ENCODE measurements at places on chromosomes 16 and 17.
A peak's percentile ranks its signal among the peaks of the same experiment; 100 is the strongest.

DNA sequence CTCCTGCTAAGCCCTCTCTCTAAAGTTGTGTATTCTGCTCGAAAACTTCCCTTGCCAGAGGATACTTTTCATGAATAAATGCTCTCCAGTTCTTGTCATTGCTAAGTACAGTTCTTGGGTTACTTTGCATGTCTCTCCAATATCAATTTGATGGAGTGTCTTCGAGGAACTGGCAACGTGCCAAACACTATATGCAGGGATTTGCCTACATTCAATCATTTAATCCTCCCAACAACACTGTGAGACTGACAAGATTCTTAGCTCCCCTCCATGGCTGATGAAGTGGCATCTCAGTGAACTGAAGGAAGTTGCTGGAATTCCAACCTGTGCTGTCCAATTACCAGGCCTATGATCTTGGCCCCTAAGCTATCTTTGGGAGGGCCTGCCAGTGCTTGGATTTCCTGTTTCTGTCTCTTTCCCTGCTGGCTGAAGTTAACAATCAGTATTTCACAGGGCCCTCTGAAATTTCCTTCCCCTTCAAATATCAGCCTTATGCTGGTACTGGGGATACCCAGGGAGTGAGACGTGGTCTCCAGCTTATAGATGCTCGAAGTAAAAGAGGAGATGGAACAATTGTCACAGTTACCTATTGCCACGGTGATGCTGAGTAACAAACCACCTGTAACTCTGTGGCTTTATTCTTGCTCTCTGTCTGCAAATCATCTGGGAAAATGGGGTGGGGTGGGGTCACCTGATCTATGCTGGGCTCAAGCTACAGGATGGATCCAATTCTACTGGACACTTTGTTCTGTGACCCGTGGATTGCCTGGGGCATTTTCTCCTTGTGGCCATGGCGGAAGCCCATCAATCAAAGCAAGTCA, 19.4 kb upstream of the CRISPLD2 start:
- DNase-seq: peak; percentile 12

DNA sequence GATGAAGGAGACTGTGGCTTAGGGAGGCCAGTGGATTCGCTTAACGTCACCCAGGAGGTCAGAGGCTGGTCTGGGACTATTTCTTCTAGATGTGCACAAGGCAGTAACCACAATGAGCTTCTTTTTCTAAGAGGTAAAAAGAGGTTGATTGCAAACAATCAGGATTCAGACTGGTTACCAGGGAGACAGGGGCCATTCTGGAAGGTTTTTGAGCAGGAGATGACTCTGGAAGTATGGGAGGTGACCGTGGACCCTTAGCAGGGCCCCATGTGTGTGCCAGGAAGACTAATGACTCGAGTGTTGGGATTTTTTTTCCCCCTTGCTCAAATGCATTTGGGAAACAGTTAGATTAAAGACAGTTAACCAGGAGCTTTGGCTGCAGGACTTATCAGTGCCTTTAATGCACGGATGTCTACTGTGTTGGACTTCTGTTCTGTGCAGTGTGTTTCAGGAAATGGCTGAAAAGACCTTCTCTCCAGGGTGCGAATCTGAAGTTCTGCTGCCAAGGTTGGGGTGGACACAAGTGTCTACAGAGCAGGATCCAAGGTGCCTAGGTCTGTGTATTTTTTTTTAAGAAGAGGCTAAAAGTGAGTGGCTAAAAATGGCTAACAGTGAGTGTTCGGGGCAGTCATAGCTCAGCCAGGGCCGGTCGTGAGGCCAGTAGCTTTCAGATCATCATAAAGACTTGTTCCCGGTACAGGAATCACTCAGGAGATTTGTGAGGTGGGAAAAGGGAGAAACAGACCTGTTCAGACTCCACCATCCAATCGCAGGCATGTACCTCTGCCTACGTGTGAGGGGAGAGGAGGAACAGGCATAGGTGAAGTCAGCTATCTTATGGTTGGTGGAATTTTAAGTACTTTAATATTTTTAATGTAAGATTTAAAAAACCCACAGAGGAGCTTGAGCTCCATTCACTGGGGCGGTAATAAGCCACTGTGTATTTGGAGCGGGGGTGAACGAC, 82.3 kb upstream of the CIBAR2 start:
- no peak for DNase-seq

DNA sequence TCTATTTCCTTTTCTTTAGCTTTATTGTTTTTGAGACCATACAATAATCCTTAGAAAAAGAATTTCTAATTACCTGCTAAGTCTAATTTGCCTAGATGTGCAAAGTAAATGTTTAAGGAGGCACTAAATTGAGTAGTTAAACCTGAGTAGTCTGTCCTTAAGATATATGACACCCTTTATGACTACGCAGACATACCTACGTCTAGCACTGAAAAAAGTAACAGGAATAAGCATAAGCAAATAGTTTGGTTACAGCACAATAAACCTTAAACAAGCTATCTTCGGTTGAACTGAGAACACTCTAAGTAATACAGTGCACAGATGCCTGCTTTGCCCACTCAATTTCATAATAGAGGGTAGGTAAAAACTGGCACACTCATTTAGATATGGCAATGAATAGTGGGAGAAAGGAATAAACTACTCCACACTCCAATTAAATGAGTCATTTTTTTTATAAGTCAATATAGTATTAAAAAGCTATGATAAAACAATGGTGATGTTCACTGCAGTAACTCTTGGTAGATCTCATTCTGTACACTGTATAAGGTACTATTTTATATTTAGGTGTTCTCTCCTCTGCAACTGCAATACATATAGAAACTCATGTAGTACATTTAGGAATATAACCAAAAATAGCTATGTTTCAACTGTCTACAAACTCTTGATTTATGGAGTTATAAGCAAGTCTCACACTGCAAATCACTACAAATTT, 19.7 kb upstream of the INTS2 start:
- no peak for DNase-seq

DNA sequence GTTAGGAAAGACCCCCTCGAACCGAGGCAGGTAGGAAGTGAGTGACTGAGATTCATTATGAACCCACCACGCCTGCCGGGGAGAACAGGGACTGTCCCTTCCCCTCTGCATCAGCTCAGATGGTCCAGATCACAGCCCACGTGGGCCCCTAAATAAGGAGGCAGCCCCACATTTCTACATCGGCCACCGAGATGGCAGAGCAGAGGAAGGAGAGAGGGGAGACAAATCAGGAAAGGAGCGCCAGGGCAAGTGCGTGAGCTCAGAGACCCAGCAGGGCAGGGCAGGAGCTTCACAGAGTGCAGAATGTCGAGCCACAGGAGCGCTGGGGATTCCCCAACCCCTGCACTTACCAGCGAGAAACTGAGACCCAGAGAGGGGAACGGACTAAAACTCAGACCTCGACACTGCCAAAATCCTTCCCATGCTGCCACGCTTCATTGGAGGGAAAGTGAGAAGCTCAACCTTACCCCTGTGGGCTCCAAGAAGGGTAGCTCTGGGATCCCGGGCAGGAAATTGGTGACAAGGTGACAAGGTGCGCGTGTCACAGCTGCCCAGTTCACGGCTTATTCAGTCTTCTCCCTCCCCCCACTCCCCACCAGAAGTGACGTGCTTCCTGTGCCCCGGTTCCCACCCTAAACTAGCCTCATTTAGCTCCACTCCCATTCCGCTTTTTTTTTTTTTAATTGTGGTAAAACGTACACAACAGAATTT, at the start of gene ICAM2:
ICAM2 (minus strand) TSS at position 578 of the 711 bp plus-strand sequence. CDS start 13,942 bp downstream, outside the sequence.
- DNase-seq: peak; percentile 93

DNA sequence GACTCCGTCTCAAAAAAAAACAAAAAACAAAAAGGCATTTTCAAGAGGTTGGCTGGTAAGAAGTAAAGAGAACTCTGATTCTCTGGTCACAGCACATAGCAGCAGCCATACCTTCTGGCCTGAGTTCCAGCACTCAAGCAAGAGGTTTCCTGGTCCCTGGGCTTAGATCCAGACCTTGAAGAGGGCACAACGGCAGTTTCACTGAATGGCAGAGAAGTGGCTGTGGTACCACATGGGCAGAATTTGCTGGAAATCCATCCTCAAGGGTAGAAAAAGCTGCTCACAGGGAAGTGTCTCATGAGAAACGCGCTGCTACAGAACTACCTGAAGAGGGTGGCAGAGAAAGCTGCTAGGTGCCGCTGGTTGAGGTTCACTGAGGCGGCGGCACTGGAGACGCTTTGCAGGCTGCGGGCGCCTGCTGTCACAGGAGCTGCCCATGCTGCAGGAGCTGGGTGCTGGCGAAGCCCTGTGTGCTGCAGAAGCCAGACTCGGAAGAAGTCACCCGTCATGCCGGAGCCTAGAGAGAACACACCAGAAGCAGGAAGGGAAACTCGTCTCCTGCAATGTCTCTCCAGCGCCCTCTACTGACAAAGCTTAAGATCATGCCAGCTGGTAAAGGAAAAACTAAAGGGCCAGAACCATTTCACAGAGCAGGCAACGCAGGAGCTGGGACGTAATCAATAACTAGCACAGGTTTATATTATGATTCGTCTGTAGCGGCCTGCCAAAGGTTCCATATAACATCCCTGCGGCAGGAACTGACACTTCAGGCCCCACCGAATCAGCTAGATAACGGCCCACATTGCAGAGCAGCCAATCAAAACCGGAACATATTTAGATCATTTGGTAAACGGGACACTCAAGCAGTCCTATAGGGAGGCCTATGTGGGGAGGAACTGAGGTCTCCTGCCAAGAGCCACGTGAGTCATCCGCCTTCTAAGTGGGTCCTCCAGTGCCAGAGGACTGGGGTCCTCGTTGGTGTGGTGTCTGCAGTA, 5.4 kb upstream of the ZNF213 start:
- DNase-seq: peak; percentile 91

DNA sequence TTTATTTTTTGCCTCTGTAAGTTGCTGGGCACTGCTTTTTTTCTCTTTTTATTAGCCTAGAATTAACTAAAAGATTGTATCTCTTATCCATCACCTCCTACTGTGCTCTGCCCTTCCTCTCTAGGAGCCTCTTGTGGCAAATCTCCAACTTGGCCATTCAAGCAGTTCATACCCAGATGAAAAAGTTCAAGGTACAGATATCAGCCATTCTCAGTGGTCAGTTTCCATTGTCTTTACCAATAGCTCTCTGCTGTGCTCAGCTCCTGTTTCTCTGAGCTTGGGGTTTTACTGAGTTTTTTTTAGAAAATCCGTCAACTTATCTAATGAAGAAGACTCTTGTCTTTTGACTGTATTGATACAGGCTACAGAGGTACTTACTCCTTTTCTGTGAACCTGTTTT, 15.6 kb downstream of the MOSMO start:
- DNase-seq: no peak

- no peak for DNase-seq
Measured at GRCh38 chr17:7307686-7308624, 527 bp downstream of the EIF5A start.

- DNase-seq: no peak
Measured at GRCh38 chr16:3215601-3216262, 19.2 kb downstream of the ZNF200 start.

- DNase-seq: no peak
Measured at GRCh38 chr17:18957831-18958230, 5.9 kb downstream of the SLC5A10 start.

DNA sequence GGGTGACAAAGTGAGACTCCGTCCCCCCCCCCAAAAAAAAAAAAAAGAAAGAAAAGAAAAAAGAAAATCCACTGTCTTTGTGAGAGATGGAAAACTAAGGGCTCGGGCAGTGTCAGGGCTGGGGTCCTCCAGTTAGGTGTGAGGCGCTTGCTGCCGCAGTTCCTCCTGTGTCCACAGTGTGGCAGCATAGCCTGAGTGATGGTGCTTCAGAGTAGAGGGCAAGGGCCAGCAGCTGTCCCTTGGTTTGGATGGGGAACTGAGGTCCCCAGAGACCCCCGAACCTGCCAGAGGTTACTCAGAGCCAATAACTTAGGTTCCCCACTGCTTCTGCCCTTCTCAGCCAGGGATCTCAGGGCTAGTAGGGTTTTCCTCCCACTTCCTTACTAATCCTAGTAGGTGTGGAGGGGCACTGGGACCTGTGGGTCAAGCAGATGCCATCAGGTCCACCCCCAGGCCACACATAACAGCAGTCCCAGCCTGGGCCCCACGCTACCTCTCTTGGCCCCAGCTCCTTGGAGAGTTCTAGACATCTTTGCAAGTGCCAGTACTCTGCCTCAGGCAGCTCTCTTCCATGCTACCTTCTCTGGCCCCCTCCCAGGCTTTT, 7.9 kb upstream of the LLGL1 start:
- peak; percentile 71 for DNase-seq

- no peak for DNase-seq
Measured at GRCh38 chr17:29645515-29646051, 22.9 kb upstream of the CORO6 start.

DNA sequence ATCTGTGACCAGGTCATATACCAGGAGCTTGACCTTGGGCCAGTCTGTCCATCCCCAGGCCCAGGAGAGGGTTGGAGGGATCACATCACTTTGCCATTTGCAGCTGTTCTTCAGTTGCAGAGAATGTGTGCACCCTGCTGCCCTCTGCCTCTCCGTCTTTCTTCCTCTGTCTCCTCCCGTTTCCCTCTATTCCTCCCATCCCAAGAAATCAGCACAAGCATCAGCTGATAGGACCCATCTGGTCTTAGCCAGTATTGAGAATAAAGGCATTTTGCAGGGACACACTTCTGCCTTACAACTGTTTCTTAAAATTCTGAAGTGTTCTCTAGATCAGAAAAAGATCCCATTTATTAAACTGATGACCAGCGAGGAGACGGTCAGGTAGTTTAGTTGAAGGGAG, 368.7 kb downstream of the CPPED1 start:
- DNase-seq: no peak

DNA sequence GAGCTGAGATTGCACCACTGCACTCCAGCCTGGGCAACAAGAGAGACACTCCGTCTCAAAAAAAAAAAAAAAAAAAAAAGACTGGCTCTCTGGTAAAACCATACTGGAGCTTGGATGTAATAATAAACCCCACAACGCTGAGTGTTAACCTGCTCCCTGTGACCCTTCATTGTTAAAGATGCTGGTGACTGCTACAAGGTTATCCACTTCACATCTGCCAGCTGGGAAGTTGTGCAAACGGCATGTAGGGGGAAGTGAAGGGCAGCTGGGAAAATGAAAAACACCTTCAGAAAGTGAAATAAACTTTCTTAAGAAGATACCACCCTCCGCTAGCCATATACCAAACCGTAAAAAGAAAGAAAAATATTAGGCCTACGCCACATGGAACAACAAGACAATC, 131.0 kb upstream of the NUDT7 start:
- DNase-seq: no peak

GRCh38 chr16:86504315-86505184, 5.8 kb upstream of the FOXF1 start:
- DNase-seq: no peak

DNA sequence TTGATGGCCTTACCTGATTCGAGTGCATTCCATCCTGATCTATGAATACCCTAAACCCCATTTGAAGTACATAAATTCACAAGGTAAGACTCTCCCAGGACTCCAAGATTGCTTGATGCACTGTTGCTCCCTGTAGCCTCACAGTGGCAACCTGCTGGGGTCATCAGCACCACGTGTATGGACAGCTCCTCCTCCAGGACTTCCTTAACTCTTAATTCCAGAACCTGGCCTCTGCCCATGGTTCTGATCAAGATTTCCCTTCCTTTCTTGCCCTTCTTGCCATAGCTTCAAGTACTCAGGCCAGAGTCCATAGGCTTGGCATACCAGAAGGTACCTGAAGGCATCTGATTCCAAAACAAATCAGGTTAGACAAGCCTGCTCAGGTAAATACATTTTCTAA, 34.0 kb upstream of the NLK start:
- DNase-seq: peak; percentile 68

- DNase-seq: no peak
Measured at GRCh38 chr17:28372203-28372944, 880 bp downstream of the SARM1 start.

- DNase-seq: no peak
Measured at GRCh38 chr17:35742896-35743477, 10.1 kb downstream of the GAS2L2 start.

All from KBM-7 (cell line).